Activated naive CD4-positive, alpha-beta T cell treated with anti-CD3 and anti-CD28 coated beads for 36 hours (primary cell): ENCODE measurements at places on chromosomes 5 and 9.

- DNase-seq = no peak
Observed at GRCh38 chr9:72327631-72328030, 37.4 kb downstream of the ZFAND5 start.

GRCh38 chr5:43592363-43592762 is 10.6 kb upstream of the NNT start:
- no peak for DNase-seq

DNA sequence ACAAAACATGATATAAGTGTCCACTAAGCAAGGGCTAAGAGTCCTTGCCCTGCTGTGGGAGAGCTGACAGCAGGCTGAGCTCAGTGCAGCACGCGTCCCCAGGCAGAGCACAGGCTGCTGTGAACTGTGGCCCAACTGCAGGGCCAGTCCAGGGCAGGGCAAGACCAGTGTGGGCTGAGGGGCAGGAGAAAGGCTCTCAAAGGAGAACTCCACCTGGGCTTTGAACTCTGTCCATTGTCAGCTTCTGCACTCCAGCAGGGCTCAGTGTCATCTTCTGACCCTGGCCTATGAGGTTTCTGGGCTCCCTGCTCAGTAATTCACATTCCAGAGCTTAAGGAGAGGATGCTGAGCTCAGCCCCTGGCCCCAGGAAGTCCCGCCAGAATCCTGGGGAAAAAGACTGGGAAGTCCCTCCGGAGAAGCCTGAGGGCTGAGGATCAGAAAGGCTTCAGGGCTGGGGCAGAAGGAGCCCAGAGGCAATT is 37.4 kb downstream of the LHFPL2 start:
- no peak for DNase-seq

GRCh38 chr5:1480217-1480616 is 35.0 kb upstream of the SLC6A3 start:
- no peak for DNase-seq

DNA sequence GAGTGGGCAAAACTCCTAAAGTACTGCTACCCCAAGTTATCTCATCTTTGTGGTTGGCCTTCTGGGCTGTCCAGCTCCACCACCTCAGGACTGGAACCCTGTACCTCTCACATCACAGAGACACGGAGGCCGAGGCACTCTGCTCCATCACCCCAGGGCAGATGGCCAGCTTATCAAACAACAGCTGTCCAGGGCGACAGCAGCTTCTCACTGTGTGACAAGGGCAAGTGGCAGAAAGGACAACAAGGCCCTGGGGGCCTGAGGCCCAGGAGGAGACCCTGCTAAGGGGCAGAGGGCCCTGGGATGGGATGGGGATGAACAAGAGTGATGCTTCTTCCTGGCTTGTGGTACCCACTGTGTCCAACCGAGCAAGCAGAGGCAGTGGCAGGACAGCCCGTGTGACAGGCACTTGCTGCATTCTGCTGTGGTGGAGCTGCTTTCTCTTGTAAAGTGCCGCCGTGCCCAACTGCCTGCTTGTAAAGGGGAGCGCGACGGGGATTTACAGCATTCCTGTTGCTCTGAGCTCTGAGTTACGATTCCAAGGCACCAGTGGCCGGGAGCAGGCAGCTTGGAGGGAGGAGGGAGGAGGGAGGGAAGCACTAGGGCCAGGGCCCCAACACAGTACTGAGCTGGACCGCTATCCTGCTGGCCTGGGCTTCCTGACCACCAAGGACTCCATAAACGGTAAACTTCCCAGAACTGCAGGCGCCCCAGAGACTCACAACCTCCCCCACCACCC is 71.2 kb downstream of the SHB start:
- no peak for DNase-seq

- DNase-seq = no peak
Observed at GRCh38 chr5:165504674-165505073, 1999.3 kb downstream of the MAT2B start.

- DNase-seq = no peak
Observed at GRCh38 chr9:121301881-121302286, 33.9 kb downstream of the GSN start.

DNA sequence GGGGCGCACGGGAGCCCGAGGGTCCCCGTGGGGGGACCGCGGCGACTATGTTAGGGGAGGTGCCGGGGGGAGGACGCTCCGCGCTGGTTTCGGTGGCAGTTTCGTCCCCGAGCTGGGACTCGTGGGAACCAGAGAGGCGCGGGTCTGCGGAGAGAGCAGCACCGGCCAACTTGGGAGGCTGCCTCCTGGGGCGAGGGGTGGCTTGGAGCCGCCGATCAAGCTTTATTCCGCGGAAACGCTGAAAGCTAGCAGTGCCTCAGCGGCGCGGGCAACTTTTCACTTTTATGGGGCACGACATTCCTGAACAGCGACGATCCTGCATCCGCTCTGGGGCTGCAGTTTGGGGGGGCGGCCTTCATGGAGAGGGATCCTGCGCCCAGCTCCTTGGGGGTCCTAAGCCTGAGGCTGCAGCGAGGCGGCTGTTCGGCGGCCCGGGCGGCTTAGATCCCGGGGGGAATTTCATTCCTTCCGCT is 369 bp downstream of the OCLN start:
- peak; percentile 19 for DNase-seq

DNA sequence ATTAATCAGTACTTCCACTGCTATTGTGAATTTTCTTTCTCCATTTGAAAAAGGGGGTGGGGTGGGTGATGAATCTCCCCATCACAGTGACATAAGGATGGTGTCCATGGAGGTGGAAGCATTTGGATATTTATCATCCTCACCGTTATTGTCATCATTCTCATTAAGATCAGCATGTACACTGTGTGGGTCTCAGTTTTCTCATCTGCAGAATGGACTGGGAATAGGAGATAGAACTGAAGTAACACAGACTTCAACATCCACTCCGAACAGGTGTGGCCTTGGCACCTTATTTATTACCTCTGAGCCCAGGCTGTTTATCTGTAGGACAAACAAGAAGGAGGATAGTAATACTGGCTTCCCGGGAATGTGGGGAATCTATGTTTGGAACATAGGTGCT is 165.9 kb downstream of the PAPPA start:
- no peak for DNase-seq

DNA sequence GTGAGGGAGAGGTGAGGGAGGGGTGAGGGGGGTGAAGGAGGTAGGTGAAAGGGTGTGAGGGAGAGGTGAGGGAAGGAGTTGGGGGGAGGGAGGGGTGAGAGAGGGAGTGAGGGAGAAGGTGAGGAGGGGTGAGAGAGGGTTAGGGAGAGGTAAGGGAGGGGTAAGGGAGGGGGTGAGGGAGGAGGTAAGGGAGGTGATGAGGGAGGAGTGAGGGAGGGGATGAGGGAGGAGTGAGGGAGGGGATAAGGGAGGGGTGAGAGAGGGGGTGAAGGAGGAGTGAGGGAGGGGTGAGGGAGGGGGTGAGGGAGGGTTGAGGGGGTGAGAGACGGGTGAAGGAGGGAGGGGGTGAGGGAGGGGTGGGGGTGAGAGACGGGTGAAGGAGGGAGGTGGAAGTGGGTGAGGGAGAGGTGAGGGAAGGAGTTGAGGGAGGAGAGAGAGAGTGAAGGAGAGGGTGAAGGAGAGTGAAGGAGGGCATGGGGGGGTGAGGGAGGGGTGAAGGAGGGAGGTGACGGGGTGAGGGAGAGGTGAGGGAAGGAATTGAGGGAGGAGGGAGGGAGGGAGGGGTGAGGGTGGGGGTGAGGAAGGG is 18.5 kb downstream of the NINJ1 start:
- no peak for DNase-seq

DNA sequence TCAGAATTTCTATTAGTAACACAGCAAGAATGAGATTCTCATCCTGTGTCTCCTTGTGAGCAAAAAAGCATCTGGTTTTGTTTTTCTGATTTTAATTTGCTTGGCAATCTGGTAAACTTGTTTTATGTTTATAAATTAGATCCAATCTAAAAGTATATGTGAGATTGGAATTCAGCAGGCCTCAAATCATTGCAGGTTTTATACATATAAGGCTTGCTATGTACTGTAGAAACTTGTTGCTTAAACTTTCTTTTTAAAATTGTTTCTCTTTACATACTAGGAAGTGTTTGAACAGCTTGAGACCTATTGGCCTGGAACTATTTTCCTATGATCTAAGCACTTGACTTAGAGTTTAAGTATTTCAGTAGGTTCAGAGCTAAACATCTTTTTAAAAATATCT is 1037.8 kb downstream of the NR2F1-AS1 start:
- DNase-seq = no peak

- DNase-seq = peak; percentile 88
Observed at GRCh38 chr9:36036780-36037548, at the start of gene RECK. Gene RECK (plus strand): TSS chr9:36036913. CDS start chr9:36036999, 86 bp downstream.

GRCh38 chr9:82549174-82549821 is 513.6 kb downstream of the RASEF start:
- DNase-seq = no peak

- DNase-seq = no peak
Observed at GRCh38 chr5:1934056-1934394, 51.3 kb upstream of the IRX4 start.
